Body of pancreas (tissue), 4 donors: ENCODE measurements at places on chromosomes 2 and 18. TPM values are rescaled to one million over a fixed set of nuclear protein-coding genes. Genes with fewer than 3 reads are reported as not detected.

- no peaks in the 10 kb centered on the region for H3K36me3 ChIP-seq
- no peak for DNase-seq
- no peak overlapping the region for H3K27ac ChIP-seq
- no peak overlapping the region for H3K4me3 ChIP-seq
- H3K4me1 ChIP-seq, result no peaks in the 10 kb centered on the region
Measured at GRCh38 chr2:153557714-153558113, 79.2 kb upstream of the RPRM start.

GRCh38 chr2:188078534-188078933 is 213.1 kb upstream of the GULP1 start:
- no peak overlapping the region for H3K4me3 ChIP-seq
- H3K4me1 ChIP-seq, result no peaks in the 10 kb centered on the region
- DNase-seq, result no peak
- no peaks in the 10 kb centered on the region for H3K36me3 ChIP-seq

- no peaks in the 10 kb centered on the region for H3K36me3 ChIP-seq
- DNase-seq, result no peak
- H3K27me3 ChIP-seq, result no peaks in the 10 kb centered on the region
- H3K4me1 ChIP-seq, result peaks cover 4% of the 10 kb centered on the region
Measured at GRCh38 chr18:59616501-59616900, 80.7 kb downstream of the CCBE1 start.

Gene TRMT61B
- 9.9 TPM for total RNA-seq

DNA sequence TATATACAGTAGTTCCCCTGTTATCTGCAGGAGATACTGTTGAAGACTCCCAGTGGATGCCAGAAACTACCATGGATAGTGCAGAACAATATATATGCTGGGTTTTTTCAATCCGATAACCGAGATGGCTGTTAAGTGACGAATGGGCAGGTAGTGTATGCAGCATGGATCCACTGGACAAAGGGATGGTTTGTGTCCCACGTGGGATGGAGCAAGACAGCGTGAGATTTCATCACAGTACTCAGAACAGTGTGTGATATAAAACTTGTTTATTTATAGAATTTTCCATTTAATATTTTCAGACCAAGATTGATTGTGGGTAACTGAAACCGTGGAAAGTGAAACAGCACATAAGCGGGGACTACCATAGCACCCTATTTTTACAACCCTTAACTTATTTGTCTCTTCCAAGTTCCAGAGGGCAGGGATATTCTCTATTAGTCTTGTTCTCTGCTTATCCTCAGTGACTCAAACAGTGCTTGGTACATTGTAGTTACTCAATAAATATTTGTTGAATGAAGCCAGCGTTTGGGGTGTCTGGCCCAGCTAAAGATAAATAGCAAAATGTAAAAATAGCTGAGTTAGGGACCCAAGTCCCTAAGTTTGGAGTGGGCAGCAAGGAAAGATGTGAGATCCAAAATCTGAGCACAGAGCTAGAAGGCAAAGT is 50.0 kb downstream of the RHBDD1 start:
- H3K4me1 ChIP-seq, result no peaks in the 10 kb centered on the region
- no peak for DNase-seq
